Activated CD4-positive, CD25-positive, alpha-beta regulatory T cell (primary cell): ENCODE measurements at places on chromosomes 4 and X.

- DNase-seq, result no peak
Observed at GRCh38 chr4:53141308-53141707, 224.6 kb downstream of the SCFD2 start.

- no peak for DNase-seq
Observed at GRCh38 chr4:10346023-10346422, 111.2 kb downstream of the ZNF518B start.

GRCh38 chr4:2785613-2786012, 7.3 kb upstream of the SH3BP2 start:
- DNase-seq, result no peak

DNA sequence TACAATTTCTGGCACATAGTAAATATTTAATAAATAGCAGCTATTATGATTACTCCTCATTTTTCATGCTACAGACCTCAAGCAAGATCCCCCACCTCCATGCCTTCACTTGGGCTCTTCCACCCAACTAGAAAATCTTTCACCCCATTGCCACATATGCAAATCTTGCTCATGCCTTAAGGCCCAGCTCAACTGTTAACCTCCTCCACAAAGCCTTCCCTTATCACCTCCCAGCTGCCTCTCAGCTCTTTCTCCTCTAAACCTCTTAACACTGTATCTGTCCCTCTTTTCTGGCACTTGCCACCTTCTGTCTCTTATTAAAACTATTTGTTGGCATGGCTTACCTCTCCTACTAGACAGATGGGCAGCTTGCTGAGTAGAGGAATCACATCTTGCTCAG, 51.5 kb downstream of the PJA1 start:
- no peak for DNase-seq

GRCh38 chr4:67158666-67159065, 386.6 kb downstream of the CENPC start:
- no peak for DNase-seq

- DNase-seq, result no peak
Observed at GRCh38 chr4:88535090-88535755, 11.6 kb upstream of the PYURF start.

GRCh38 chr4:125801373-125801772, 486.6 kb downstream of the FAT4 start:
- no peak for DNase-seq

DNA sequence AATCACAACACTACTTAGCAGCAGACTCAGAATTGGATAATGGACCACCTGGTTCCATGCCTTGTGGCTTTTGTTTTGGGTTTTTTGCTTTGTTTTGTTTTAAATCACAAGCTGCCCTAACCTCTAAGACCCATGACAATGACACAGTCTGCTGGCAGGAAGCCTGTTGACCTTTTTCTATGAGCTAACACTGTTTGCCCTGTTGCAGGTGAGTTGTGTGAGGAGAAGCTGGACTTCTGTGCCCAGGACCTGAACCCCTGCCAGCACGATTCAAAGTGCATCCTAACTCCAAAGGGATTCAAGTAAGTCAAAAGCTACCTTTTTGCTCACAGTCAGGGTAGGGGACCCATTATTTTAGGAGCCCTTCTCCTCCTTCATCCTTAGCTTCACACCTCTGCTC, 110.8 kb upstream of the PACRGL start:
- DNase-seq, result no peak

DNA sequence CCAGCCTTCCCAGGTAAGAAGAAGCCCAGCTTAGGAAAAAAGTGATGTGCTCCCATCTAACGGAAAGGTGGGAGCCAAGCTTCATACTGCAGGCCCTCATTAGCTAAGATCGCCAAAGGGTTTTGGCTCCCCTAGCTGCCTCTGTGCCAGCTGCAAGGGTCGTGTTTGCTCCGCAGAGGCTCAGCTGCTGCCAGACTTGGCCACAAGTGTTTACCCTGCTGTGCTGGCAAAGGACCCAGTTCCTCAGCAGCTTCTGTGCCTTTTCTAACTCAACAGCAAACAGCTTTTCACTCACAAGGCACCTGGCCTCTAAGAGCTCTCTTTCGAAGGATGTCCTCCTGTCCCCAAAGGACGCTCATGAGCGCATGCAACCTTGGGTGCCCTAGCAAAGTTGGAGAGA, 12.2 kb upstream of the VMA21 start:
- no peak for DNase-seq

DNA sequence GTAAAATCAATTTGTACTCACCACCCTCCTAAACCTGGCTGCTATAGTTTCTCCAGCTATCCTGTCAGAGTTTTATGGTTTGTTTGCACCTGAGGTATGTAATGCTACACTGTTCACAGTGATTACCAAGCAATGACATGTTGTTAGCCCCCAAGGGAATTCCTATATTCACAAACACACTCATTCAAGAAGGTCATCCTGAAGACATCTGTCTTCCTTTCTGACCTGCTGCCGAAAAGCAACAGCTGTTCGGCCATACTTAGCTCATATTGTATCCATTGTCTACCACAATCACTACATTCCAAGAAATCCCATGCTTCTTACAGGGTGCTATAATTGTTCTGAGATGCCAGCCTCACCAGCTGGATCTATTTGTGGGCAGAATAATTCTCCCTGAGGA, 160.1 kb upstream of the GYPA start:
- no peak for DNase-seq

DNA sequence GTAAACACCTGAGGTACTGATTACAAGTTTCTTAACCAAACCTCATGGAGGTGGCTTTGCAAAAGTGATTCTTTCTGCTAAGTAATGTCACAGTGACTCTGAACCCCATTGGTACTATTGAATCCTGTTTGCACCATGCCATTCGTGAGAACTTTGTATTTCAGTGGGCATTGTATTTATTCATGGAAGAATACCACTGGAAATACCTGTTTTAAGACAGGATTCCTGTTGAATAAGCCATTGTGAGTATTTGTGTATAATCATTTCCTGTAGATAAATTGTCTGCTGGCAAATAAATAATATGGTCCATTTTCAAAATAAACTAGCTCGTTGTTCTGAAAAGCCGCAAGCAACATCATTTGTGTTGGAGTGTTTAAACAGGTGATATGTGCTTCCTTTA, 136.4 kb upstream of the GUCY1A1 start:
- no peak for DNase-seq

- no peak for DNase-seq
Observed at GRCh38 chr4:10098780-10099160, 17.8 kb downstream of the WDR1 start.

DNA sequence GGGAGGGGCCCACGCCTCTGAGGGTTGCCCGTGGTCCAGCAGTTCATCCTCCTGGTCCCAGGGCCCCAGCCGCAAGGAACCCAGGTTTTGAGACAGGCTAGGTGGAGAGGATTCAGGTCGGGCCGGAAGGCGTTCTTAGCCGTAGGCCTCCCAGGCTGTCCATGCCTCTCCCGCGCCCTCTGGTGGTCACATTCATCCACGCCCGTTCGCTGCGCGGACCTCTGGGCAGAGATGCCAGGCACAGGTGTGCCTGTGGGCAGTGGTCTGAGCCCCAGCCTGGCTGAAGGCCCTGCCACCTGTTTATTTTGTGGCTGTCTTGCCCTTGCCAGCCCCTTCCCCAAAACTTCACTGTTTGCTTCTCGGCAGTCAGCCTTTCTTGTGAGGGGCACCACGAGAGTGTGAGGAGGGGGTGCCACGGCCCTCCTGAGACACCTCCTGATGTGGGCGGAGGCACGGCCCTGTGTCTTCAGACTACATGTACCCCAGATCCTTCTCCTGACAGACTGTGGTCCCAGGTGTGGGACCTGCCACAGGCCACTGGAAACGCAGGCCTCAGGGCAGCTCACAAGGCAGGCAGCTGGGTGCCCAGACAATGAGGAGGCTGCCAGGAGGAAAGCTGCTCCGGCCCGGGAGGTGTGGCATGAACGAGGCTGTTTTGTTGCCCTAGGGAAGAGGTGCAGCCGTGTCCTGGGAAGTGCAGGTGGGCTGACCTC, 5.0 kb downstream of the UVSSA start:
- DNase-seq, result peak; percentile 75

GRCh38 chrX:6961286-6962005, 186.1 kb upstream of the STS start:
- no peak for DNase-seq

DNA sequence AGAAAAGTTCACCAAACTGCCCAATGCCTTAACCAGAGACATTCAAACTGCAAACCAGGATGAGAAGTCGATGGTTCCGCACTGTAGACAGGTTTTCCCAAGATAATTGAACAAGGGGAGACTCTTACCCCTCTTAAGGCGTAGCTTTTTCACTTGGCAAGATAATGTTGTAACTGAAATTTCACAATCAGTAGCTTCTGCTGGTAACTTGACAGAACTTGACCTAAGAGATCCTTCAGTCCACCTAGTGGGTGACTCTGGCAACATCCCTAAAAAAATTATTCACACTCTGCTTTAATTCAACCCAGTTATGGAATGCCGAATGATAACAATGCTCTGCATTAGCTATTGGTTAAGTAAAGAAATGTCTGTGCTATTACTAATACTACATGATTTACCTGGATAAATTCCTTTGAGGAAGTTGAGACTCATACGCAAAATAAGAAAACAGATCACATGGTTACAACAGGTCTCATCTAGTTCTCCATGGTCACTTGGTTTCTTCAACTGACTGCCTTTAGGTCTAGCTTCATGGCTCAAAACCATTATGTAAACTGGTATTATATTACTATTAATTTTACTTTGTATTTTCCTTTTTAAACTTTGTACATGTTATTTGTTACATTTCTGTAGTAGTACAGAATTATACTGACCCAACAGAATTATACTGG, 9.1 kb downstream of the ELF2 start:
- DNase-seq, result no peak

DNA sequence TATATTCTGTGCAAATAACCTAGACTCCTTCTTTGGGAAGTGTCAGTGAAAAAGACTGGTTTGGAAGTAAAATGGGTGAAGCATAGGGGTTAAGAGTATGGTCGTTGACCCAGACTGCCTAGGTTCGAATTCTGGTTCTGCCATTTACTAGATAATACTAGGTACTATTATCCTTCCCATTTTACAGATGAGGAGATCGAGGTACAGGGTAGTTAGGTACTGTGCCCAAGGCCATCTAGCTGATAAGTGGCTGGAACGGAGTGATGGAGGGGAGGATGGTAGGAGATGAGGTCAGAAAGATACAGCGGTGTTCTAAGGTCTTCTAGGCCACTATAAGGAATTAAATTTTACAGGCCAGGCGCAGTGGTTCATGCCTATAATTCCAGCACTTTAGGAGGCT, 11.1 kb downstream of the GLOD5 start:
- DNase-seq, result no peak
